ENCODE measurements at places on chromosomes 6 and 20.
A peak's percentile ranks its signal among the peaks of the same experiment; 100 is the strongest.

DNA sequence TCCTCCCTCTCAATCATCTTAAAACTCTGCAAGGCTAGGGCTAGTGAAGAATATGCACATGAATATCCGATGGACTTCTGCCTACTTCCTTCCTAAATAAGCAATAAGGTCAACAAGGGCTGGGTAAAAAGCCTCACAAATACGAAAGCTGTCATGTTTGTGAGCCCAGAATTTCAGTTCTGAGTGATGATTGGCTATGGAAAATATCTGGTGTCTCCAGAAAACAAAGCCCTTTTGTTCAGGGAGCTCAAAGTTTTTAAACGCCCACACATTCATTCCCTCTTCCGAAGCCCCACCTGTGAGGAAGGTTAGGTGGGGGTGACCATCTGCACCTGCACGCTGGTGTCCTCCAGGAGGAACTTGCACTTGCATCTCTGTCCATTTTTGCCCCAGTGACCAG lies 126.9 kb upstream of the ARMC2 start:
- no peak for DNase-seq

GRCh38 chr20:46774943-46775560 lies 65.6 kb downstream of the SLC2A10 start:
- DNase-seq: no peak

GRCh38 chr6:16700916-16701234 lies 60.4 kb downstream of the ATXN1 start:
- no peak for DNase-seq

DNA sequence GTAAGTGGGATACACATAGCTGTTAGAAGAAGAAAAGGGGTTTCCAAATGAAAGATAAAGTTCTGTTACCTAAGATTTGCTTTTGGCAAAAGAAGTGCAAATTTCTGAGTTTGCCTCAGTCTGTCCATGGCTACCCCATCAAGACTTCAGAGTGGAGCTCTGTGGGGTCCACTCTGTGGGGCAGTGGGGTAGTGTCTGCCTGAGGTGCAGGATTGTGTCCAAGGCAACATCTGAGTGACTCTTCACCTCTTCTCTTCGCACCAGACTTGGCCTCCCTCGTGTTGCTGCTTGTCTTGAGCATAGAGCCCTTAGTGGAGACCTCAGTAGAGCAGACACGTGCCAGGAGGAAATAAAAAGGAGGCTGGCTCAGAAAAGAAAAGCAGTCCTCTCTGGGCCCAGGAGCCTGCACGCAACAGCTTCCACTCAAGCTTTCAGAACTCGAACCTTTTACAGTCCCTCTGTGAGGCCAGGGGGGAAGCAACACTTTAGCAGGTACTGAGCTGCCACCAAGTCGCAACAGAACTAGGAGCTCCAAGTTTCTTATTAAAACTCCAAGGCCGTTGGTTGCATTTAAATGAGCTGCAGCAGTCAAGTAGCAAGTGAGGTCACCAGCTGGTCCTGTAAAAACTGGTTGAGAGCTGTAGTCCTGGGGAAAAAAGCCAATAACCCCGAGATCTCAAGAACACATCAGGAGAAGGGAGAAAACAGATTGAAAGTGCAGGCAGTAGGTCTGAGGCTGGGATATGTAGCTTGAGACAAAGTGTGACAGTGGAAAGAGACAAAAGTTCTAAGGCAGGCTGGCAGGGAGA lies 413.5 kb downstream of the CDC5L start:
- DNase-seq: no peak

GRCh38 chr20:2408111-2408510 lies 27.4 kb downstream of the TGM6 start:
- no peak for DNase-seq

DNA sequence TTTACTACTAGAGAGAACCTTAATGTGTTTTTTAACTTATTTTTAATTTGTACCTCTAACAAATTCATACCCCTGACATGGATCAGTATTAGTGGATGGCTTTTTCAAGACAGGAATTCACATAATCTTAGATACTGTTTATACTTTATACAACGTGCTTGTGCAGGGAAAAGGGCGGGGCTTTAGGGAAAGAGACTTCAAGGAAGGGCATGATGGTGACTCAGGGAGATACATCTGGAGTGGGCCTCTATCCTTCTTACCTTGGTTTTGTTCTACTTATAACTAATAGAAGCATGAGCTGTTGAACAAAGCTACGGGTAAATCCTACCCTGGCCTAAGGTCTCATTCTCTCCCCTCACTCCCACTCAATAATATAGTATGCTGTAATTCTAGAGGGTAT lies 160.8 kb downstream of the C6orf58 start:
- DNase-seq: no peak

DNA sequence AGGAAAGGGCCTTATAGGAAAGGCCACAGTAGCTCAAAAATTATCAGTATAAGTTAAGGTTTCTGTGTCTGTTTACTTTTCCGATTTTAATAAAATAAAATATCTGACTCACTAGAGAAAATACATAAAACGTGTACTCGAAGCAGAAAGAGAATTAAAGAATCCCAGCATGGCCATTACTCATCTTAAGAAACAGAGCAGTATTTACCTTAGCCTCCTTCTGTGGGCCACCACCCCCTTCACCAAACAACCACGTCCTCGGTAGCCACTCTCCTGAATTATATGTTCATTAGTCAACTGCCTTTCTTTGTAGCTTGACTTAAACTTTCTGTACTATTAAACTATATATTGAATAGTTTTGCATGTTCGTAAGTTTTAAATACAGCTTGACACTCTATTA lies 72.2 kb upstream of the SPTLC3 start:
- DNase-seq: no peak

DNA sequence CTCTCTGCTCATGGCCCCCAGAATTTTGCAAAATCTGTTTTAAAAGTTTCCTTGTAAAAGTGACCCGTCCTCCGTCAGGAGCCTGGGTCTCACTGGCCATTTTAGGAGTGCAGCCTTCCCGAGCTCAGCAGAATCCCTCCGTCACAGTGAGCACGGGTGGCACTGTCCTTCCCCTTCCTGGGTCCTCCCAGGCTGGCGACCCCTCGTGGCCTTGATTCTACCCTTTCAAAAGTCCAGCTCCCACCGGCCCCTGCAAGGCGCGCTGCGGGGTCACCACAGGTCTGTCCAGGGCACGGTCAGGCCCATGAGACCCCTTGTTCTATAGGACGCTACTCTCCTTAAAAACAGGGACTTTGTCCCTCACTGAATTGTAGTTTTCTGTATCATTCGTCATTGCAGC lies 112.7 kb downstream of the PSMB1 start:
- DNase-seq: no peak

DNA sequence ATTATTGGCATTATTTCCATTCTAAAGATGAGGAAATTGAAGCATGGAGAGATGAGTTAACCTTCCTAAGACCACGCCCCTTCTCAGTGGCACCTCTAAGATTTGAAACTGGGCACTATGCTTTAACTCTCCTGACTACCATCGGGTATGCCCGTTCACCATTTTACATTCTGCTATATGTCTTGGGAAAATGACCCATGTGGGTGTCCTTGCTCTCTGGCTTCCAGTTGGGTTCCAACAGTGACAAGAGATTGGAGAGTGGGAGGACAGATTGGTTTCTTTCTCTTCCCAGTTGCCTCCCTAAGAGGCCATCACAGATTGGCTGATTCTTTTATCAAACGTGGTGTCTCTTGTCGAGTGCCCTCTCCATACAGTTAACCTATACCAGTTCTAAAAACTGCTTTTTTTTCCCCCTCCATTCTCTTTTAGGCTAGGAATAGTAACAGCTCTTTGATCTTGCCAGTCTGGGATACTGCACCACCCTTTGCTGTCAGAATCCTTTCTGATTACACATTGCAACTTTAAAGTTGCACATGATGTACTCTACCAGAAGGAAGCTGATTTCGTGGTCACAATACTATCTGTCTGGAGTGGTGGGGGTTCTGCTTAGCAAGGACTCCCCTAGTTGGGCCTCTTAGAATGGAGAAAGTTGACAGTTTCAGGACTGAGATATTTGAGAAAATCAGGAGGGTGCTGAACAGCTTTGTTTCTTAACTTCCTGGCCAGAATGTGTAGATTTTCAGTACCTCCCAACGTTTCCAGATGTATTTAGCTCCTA lies 88.0 kb upstream of the ELOVL5 start:
- DNase-seq: no peak

- DNase-seq: no peak
Measured at GRCh38 chr20:62241506-62241905, 3.2 kb downstream of the OSBPL2 start.

- no peak for DNase-seq
Measured at GRCh38 chr20:47330071-47330470, 26.4 kb downstream of the ZMYND8 start.

GRCh38 chr6:20661721-20662120 lies 127.5 kb downstream of the CDKAL1 start:
- DNase-seq: no peak

DNA sequence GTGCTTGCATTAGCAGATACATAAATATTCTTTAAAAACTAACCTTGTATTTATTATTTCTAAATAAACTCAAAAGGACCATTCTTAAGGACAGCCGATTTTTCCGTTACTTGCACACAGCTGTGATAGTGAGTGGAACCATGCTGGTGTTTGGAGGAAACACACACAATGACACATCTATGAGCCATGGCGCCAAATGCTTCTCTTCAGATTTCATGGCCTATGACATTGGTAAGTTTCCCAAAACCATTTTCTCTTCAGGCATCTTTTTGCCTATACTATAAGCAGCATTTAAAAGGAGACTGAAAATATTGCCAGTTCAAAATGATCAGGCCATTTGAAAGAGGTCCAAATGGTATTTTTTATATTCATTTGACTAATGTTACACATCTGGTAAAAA lies 92.3 kb downstream of the ATRN start:
- no peak for DNase-seq

GRCh38 chr20:49384437-49385434 lies 97.7 kb downstream of the KCNB1 start:
- peak; percentile 75 for DNase-seq

DNA sequence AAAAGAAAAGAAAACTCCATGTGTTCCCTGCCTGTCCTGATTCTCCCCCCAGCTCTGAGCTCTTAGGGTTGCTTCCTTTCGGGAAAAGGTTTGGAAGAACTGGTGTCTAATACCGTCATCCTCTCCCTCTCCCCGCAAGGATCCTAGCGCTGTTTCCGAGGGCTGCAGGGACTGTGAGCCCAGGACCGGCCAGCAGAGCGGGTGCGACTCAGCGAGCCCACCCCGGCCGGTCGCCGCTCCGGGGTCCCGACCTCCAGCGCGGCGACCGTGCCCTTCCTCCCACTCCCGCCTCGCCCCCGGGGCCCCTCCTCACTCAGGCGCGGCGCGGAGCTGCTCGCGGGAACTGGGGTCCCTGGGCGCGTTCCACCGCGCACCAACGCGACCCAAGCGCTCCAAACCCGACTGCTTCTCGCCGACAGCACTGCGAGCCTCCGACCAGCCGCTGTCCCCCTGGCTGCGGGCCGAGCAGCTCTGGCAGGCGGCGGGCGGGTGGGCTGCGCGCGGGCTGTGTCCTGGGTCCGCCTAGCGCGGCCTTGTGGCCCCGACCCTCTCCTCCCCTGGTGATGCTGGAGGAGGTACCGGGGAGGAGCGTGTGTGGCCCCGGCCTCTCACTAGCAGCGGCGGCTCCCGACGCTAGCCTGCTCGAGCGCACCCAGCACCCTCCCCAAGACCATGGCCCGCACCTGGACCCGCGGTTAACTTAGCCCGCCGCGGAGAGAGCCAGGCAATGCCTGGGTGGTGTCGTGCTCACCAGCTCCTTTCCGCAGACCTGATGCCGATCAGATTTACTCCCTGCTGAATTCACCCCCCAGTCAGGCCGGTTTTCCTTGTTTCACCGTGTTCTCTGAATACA lies at the start of gene PLA2G7:
PLA2G7 (minus strand) TSS at position 509 of the 853 bp plus-strand sequence. CDS start 12,484 bp downstream, outside the sequence.
- no peak for DNase-seq

- DNase-seq: no peak
Measured at GRCh38 chr20:62192635-62193034, 9.8 kb downstream of the MTG2 start.

DNA sequence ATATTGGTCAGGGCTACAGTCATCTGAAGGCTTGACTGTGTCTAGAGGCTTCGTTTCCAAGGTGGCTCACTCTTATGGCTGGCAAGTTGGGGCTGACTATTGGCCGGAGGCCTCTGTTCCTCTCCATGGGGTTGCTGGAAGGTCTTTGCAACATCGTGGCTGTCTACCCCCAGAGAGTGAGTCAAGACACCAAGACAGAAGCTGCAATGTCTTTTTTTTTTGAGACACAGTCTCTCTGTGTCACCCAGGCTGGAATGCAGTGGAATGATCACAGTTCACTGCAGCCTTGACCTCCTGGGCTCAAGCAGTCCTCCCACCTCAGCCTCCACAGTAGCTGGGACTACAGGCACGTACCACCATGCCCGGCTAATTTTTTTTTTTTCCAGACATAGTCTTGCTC lies 29.4 kb upstream of the KIF3B start:
- no peak for DNase-seq

DNA sequence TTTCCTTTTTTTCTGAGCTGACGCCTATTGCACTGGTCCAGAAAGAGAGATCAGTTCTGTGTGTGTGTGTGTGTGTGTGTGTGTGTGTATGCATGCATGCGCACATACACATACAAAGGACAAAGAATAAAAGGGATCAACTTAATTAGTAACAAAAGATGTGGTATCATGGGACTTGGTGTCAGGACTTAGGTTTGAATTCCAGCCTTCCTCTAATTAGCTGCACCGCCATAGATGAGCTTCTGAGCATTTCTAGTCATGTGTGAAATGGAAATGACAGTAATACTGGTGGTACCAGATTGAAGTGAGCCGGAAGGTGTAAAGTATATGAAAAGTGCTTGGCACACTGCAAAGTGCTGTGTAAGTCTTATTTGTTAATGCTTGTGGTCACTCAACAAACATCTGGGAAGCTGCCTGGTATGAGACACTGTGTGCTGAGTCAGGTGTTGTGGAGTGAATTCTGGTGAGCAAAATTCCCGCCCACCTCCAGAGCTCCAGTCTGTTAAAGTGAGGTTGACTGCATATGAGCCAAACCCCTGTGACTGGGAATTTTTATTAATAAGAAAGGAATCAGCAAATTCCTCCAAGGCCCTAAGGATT lies 12.4 kb downstream of the DAAM2 start:
- no peak for DNase-seq

DNA sequence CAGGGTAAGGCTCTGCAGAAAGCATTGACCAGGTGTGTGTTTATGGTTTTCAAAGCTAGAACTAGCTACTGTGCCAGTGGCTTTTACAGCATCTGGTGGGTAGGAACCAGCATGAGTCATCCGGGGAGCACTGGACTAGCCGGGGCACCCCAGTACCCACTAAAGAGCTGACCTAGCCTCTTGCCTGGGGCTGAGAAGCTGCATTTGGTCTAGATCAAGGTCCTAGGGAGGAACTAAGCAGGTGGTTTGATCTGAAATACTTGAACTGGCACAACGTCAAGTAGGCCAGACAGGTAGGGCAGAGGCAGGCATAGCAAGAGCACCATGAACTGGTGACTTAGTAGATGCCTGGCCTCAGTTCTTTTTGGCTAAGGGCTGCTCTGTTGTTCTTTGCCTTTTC lies 109.8 kb upstream of the PTPRK start:
- DNase-seq: no peak

GRCh38 chr20:618980-619379 lies 8.9 kb upstream of the TCF15 start:
- no peak for DNase-seq
